ENCODE measurements at places on chromosomes 2 and 18.
A peak's percentile ranks its signal among the peaks of the same experiment; 100 is the strongest.

DNA sequence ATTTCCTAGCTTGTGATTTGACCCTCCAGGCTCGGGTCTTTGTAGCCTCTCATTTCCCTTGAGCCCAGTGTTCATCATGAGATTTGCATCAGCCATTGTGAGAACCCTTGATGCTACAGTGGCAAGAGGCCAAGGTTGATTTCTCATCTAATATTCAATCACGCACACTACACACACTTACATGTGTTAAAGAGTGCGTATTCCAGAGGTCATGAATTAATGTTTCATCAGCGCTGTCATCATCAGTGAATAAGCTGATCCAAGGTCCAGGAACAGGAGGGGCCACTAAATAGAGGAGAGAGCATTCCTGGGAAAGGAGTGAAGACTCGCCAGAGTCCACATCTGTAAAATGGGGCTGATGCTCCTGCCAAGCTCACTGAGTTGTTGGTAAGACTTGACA, 276.1 kb upstream of the SIX2 start:
- DNase-seq = no peak

GRCh38 chr2:105487142-105488069, 88.6 kb upstream of the FHL2 start:
- DNase-seq = peak; percentile 30

DNA sequence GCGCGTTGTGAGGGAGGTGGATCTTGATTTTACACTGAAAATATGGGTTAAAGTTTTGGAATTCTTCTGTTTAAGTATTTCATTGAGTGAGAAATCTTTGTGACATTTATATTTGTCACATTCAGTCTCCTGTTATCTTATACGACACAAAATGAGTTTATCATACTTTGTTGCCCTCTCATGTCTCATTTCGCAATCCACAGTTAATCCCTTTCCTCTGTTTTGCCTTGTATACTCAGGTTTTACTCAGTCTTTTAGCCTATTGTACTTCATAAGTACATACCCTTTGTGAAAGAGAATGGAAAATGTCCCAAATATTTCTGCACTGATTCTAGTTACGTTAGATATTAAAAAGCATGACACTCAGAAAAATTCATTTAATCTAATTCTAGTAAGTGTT, 142.7 kb downstream of the ATP9B start:
- DNase-seq = no peak

DNA sequence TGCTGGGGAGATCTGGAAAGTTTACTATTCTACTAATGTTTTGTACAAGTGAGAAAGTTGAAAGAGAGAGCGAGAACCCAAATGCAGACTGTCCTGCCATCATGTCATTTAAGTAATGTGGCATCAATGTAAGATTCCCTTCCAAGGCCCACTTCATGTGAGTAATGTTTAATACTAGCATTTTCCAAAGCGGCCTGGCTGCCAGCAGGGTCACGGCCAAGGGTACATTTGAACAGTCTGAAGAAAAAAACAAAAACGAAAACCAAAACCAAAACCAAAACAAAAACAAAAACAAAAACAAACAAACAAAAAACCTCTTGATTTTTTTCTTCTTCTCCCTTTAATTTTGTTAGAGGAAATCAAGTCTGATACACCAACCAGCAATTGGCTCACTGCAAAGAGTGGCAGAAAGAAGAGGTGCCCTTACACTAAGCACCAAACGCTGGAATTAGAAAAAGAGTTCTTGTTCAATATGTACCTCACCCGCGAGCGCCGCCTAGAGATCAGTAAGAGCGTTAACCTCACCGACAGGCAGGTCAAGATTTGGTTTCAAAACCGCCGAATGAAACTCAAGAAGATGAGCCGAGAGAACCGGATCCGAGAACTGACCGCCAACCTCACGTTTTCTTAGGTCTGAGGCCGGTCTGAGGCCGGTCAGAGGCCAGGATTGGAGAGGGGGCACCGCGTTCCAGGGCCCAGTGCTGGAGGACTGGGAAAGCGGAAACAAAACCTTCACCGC, 2.2 kb downstream of the HOXD10 start:
- peak; percentile 50 for DNase-seq

GRCh38 chr2:200609028-200609614, 23.3 kb downstream of the AOX1 start:
- DNase-seq = no peak

Measured in right hindlimb (tissue), 1 donor.